ENCODE measurements at places on chromosomes 1 and 21.

DNA sequence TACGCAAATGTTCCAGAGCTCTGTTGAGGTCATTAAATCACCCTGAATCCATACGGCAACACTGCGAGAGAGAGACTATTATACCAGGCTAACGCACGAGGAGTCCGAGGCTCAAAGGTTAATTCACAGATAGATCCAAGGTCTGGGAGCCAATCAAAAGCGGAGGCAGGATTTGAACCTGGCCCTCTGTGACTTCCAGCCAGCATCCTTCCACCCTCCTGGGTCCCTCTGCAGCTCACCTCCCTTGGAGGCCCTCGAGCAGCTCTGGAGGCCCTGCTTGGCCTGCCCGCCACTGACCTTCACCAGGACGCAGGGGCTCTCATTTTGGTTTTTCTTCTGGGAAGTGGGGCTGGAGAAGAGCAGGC is 42.1 kb downstream of the KIAA1614 start:
- no peak for DNase-seq

- no peak for DNase-seq
Measured at GRCh38 chr1:56837244-56837939, 17.2 kb upstream of the C8A start.

GRCh38 chr1:151058692-151059091 is 730 bp downstream of the CDC42SE1 start:
- no peak for DNase-seq

DNA sequence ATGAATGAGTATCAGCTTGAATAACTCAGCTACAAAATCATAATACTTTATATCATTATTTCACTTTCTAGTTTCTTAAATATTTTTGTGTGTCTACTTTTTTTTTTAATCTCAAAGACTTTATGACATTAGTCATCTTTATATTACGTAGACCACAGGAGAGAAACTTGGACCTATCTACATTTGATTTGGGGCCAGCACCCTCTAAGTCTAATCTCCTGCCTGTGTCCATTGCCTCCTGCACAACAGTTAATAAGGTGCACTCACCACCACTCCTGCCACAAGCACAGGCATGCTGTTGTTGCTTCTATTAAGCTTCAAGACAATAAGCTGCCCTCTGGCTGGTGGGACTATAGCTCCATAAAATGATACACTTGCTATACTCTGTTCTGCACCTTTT is 70.4 kb downstream of the DIRAS3 start:
- no peak for DNase-seq

- peak; percentile 40 for DNase-seq
Measured at GRCh38 chr1:9784508-9785133, 39.1 kb downstream of the CLSTN1 start.

- DNase-seq: no peak
Measured at GRCh38 chr1:11960276-11960675, 20.0 kb upstream of the MFN2 start.

DNA sequence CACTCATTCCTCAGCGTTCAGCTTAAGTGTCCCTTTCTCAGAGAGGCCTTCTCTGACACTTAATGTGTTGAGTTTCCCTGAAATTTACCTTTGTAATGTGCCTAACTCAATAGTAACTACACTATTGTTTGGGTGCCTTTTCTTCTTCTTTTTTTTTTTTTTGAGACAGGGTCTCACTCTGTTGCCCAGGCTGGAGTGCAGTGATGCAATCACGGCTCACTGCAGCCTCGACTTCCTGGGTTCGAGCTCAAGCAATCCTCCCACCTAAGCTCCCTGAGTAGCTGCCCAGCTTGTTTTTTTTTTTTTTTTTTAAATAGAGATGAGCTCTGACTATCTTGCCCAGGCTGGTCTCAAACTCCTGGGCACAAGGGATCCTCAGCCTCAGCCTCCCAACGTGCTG is 50.1 kb downstream of the ARHGEF11 start:
- DNase-seq: no peak

- no peak for DNase-seq
Measured at GRCh38 chr1:26023826-26024225, 2.3 kb downstream of the EXTL1 start.

- no peak for DNase-seq
Measured at GRCh38 chr1:158147869-158148268, 32.8 kb upstream of the CD1D start.

GRCh38 chr1:178451529-178451928 is 45.2 kb downstream of the CLEC20A start:
- DNase-seq: no peak

DNA sequence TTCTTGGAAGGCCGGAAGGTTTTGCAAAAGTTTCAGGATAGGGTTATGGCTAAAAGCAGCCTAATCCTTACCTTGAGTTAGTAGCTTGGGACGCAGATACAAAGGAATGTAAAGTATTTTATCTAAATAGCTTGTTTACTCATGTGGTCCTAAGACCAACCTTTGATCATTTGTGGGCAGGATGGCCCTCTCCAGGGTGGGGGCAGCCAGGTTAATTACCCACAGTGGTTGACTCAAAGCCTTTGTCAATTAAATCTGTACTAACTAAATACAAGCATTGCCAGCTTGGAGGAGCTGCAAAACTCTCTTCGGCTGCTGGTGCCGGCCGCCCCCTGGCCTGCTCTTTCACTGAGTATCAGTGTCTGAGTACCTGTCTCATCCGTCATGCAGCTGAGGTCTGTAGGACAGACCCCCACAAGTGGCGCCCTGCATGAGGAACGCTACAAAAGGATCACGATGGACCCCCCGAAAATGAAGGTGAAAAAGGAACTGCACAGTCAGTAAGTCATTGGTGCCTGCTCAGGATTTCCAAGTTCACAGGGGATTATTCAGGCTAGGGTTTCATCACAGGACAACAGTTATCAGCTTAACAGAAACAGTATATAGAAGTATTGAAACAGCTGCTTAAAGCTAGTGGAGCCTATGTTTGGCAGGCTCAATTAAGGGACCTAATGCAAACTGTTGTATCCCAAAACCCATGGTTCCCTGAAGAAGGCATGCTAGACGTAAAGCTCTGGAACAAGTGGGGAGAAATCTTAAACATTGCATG is 212.5 kb upstream of the MAP1LC3C start:
- no peak for DNase-seq

DNA sequence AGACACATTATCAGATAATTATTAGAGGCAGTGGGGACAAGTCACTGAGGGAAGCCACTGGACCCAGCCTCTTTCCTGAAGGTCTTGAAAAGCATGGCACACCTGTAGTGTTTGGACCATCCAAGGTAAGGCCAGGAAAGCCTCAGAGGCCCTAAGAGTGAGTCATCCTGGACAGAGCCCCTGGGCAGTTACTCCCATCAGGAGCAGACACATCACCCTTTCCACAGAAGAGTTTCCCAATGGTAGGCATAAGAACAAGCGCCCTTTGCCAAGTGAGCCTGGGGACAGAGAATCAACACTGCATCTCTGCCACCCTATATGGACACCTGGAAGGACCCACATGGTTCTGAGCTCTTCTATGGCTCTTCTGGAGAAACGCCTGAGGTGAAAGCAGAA is 136.0 kb downstream of the PLXNA2 start:
- no peak for DNase-seq

DNA sequence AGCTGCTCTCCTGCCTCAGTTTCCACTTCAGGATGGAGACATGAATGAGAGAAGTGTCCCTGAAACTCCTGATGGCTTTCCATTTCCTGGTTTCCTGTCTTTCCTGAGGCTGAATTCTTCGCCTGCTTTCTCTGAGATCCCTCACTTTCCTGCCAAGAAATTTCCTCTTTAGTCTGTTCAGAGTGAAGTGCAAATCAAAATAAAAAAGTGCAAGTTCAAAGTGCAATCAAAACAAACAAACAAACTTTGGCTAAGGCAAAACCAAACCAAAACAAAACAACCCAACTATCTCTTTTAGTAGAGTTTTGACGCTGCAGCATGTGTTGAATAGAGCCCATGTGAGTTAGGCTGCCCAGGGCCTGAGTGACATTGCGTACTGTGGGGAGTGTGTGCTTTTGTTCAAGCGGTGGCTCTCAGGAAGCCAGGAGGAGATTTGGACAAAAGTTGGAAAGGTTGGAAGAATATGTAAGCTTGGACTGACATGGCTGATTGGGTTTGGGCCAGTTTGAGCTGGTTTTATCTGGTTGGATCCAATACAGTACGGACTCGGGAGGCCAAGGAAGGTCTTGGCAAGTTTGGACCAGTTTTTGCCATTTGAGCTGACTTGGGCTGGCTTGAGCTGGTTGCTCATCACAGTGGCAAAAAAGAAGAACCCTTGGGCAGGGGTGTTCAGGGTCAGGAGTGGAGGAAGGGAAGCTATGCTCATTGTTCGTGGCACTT is 61.1 kb upstream of the TINAGL1 start:
- DNase-seq: no peak

DNA sequence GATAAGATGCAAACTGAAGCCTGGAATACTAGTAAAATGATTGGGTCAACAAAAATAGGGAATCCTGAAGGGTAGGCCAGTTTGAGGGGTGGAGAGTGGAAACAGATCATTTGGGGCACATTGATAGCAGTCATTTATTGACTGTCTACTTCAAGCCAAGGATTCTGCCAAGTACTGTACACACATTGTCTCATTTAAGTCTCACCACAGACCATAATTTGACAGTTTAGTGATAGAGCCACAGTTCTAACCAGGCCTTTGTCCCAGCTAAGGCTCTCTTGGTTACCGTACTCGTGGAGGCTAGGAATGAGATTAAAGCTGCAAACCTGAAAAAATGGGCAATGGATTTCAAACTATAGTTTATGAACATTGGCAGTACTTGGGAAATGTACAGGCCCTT is 11.2 kb downstream of the RBM15 start:
- DNase-seq: no peak

DNA sequence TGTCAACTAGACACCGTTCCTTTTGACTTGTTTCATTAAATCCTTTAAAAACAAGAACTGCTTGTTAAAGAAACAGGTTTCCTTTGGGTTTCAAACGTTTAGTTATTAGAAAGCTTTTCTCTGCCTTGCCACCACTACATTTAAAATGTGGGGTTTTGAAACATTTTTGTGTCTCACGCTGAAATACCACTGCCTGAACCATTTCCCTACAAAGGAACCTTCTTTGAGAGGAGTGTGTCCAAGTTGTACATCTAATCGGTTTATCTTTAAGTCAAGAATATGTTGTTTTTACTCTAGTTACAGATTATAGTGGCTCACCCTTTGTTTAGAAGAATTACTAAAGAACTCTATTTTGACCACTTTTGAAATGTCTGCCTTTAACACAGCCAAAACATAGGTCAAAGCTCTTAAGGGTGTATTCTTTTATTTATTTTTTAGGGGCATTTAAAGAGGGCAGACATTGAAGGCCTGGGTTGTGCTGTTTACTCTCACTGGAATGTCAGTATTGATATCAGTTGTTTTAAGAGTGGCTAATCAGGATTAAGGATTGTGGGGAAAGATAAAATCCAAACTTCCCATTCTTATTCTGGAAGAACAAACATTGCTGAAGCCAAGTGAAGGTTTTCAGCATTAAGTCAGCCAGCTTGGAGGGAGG is 143.4 kb downstream of the GALNT2 start:
- no peak for DNase-seq

- no peak for DNase-seq
Measured at GRCh38 chr1:15174615-15174983, 21.1 kb downstream of the TMEM51 start.

DNA sequence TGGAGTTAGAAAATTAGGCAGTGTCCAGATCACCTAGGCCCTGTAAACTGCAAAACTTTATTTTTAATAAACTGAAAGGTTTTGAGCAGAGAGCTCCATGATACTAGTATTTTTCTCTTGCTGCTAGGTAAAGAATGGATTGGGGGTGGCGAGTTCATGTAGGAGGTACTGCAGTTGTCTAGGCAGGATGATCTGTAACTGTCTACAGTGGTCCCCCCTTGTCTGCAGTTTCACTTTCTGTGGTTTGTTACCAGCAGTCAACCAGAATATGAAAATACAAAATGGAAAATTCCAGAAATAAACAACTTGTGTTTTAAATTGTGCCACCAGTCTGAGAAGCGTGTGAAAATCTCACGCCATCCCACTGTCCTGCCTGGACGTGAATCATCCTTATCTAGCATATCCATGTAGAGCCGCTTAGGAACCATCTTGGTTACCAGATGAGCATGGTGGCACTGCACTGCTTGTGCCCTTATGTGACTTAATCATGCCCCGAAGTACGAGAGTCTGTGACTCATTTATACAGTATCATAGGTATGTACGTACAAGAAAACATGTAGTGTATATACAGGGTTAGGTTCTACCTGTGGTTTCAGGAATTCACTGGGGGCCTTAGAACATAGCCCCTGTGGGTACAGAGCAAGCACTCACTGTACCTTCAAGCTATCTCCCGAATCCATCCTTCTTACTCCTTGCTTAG is 94.2 kb downstream of the AHCTF1 start:
- DNase-seq: no peak

DNA sequence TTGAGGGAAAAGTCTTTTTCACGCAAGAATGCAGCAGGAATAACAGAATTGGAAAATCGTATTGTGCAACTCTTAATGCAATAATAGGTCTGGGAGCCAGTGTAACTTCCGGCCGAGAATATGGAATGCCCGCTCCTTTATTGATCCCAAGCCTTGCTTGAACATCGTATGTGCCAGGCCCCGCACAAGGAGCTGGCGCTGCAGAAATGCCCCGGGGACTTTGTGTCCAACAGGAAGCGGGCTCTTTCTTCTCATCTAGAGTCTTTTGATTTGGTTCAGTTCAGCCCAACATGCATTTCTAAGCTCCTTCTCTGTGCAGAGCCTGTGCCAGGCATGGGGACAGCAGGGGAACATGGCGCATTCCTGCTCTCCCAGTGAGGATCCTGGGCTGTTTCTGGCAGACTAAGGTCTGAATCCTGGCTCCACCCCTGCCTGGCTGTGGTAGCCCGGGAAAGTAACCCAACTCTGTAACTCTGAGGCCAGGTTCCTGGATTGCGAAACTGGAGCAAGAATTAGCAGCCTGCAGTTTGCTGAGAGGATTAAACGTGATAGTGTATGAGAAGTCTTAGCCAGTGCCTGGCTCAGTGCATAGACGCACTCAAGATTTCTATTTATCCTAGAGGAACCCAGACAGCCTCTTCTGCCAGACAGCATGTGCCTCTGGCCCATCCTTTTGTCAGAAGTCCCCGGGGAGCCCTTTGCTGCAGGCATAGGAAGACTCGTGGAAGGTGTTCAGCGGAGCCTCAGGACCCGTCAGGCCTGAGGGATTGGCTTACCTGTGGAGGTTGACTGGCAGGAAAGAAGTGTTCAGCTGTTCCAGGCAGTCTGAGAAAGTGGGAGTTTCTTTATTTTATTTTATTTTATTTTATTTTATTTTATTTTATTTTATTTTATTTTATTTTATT is 987 bp upstream of the CDCP2 start:
- no peak for DNase-seq

- no peak for DNase-seq
Measured at GRCh38 chr1:213582976-213583567, 404.7 kb upstream of the PROX1 start.

Data from stimulated activated CD4-positive, alpha-beta T cell treated with anti-CD3 and anti-CD28 coated beads, Interleukin-15, amount 100 ng/mL, for 48 hours (primary cell).